ENCODE measurements at places on chromosomes 6 and 20.

DNA sequence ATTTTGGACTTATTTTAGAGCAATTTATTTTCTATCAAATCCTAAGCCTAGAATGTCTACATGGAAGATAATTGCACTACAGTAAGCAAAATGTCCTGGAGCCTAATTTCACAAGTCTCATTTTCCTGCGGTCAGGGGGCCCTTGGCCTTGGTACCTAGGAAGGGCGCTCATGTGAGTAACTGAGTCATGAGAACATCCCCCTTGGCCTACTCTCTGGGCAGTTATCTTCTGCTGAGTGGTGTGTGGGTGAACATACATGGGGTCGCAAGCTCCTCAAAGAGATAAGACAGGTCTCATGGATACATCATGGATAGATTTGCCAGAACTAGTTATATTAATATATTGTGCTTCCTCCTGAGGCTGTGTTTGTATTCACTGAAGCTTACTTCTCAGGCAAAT, 211.2 kb upstream of the MARCKS start:
- no peak for DNase-seq

DNA sequence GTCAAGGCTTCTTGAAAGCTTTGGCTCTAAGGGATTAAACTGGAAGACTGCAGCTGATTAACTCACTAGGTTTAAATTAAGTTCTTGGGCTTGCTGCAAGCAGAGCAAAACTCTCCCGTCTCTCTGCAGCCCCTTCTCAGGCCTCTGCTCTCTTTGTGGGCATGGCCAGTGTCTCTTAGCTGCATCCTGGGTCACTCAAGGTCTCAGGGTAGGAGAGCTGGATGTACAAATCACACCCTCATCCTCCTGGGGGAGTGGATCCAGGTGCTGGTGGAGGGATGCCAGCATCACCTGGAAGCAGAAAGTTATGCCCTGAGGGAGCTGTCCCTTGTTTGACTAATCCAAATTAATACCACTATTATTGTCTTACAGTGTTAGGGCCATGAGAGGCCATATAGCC, 35.8 kb downstream of the GCM1 start:
- no peak for DNase-seq

- no peak for DNase-seq
Measured at GRCh38 chr6:46412662-46413061, 78.6 kb downstream of the RCAN2 start.

DNA sequence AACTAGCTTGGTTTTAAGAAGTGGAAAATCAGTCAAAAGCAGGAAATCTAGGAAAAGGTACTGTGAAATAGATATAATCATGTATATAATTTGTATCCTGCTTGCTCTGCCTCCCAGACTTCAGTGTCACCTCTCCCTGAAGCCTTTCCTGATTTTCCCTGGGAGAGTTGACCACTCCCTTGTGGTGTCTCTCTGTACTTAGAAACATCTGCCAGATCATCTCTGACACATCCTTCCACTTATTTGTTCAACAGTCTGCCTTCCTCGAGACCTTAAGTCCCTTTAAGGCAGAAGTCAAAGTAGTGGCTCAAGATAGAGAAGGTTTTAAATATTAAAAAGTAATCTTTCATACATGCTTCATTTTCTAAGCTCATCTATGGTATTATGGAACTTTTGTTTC, 236.5 kb downstream of the CDKAL1 start:
- no peak for DNase-seq

DNA sequence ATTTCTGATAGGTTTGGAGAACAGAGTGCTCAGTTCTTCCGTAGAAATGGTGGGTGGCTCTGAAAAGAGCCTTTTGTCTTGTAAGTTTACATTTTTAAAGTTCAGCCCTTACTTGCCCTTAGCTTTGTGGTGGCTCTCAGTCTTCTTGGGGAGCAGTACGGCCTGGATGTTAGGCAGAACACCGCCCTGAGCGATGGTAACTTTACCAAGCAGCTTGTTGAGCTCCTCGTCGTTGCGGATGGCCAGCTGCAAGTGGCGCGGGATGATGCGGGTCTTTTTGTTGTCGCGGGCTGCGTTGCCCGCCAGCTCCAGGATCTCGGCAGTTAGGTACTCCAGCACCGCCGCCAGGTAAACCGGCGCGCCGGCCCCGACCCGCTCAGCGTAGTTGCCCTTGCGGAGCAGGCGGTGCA, 19.5 kb downstream of the OR2B2 start:
- no peak for DNase-seq

- DNase-seq, result no peak
Measured at GRCh38 chr6:8057263-8057662, 6.9 kb downstream of the BLOC1S5 start.

- no peak for DNase-seq
Measured at GRCh38 chr6:5326022-5326641, 64.8 kb downstream of the FARS2 start.

- no peak for DNase-seq
Measured at GRCh38 chr6:168440520-168441433, at the start of gene SMOC2. Gene SMOC2 (plus strand): TSS chr6:168441184. CDS start chr6:168441371, 187 bp downstream.

DNA sequence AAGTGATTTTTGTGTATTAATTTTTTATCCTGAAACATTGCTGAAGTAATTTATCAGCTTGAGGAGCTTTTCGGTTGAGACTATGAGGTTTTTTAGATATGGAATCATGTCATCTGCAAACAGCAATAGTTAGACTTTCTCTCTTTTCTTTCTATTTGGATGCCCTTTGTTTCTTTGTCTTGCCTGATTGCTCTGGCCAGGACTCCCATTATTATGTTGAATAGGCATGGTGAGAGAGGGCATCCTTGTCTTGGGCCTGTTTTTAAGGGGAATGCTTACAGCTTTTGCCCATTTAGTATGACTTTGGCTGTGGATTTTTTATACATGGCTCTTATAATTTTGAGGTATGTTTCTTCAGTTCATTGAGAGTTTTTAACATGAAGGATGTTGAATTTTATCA, 207.6 kb upstream of the DEFB112 start:
- no peak for DNase-seq

GRCh38 chr6:170202416-170203135, 88.3 kb downstream of the DLL1 start:
- DNase-seq, result no peak

DNA sequence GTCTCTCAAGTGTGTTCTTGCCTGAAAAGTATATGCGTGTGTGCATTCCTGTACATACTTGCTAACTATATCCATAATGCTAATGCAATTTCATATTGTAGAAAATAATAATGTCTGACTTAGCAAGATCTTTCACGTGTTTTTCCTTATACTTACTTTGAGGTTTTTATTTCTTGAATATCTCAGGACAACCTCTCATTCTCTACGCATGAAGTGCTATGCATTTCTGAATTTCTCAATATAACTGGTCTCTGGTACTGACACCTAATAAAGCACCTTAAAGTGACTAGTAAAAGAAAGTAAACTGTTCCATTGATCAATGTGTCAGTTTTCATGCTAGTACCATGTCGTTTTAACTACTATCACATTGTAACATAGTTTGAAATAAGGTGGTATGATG, 589.9 kb upstream of the ADGRB3 start:
- no peak for DNase-seq

GRCh38 chr6:146191166-146191565, 162.3 kb downstream of the GRM1 start:
- no peak for DNase-seq

- no peak for DNase-seq
Measured at GRCh38 chr6:150260931-150261330, 107.9 kb upstream of the IYD start.

DNA sequence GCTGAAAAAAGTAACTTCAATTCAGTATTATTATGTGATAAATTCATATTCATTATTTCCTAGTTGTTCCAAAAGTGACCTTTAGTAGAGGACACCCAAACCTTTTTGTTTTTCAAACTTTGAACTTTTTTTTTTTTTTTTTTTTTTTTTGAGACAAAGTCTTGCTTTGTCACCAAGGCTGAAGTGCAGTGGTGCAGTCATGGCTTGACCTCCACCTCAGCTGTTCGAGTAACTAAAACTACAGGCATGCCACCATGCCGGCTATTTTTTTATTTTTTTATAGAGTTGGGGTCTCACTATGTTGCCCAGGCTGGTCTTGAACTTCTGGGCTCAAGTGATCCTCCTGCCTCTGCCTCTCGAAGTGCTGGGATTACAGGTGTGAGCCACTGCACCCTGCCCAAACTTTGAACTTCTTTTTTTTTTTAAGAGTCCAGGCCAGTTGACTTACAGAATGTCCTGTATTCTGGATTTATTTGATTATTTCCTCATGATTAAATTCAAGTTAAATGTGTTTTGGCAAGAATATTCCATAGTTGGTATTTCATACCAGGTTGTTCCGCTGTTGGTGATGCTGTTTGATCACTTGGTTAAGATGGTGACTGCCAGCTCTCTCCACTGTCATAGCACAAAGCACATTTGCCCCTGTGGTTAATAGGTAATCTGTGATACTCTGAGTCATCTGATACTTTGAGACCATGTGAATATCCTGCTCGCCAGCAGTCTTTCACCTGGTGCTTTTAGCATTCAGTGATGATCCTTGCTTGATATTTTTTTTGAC, 48.0 kb downstream of the VAPB start:
- DNase-seq, result no peak

DNA sequence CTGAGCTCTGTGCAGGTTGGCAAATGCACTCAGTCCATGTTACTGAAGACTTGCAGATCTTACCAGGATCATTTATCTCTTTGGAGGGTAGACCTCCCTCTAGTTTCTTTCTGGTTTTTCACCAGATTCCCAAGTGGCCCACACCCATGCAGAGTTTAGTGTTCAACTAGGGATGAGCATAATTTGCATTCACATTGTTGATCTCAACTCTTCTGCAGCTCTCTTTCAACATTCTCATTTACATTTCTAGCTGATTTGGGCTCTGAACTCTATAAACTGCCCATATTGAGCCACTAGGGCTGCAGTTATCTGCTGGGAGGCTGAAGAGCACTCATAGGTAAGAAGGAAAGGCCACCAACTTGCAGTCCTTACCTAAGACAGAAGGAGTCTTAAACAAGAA, 17.9 kb upstream of the HLA-C start:
- no peak for DNase-seq

DNA sequence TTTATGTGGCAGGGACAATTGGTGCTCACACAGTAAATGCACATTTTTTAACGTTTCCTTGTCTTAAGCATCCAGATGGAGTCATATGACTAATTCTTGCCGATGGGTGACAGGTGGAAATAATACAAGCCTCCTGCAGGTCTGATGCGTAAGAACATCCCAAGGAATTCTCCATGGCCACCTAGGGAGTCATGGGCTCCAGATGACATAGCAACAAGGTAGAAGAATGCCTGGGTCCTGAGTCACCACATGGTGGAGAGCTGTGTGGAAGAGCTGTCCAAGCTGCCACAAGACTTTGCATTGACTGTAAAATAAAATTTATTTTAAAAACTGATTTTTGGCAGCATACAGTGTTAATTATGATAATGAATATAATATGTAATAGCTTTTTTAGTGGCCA, 77.0 kb upstream of the MAP3K7 start:
- no peak for DNase-seq
